ENCODE measurements at places on chromosomes 1 and 21.

GRCh38 chr21:14356746-14357145 is 26.2 kb downstream of the HSPA13 start:
- DNase-seq = no peak

- DNase-seq = no peak
Measured at GRCh38 chr1:37052120-37052519, 17.8 kb upstream of the GRIK3 start.

GRCh38 chr1:83860490-83861221 is 138.3 kb downstream of the TTLL7 start:
- DNase-seq = peak; percentile 9

DNA sequence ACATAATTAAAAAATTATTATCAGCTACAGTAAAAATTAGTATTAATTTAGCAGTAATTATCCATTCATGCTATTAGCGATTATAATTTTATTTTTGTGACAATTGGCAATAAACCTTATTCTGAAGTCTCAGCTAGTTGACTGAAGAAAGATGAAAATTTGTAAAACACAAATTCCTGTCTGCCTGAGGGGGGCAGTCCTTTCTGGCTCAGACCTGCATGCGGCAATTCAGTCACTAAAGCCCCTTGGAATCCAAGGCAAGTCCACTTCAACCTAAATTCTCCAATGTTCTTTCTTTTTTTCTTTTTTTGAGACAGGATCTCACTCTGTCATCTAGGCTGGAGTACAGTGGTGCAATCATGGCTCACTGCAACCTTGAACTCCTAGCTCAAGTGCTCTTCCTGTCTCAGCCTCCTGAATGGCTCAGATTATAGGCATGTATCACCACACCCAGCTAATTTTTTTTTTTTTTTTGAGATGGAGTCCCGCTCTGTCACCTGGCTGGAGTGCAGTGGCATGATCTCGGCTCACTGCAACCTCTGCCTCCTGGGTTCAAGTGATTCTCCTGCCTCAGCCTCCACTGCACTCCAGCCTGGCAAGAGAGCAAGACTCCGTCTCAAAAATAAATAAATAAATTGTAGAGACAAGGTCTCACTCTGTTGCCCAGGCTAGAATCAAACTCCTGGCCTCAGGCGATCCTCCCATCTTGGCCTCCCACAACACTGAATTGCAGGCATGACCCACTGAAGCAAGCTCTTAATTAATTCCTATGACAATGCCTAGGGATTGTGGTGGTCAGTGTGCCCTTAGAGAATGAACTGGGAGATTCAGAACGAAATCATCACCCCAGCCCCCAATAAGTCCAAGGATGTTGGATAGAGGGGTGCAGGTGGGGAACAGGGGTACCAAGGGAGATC is 24.2 kb upstream of the ITPKB start:
- DNase-seq = no peak

DNA sequence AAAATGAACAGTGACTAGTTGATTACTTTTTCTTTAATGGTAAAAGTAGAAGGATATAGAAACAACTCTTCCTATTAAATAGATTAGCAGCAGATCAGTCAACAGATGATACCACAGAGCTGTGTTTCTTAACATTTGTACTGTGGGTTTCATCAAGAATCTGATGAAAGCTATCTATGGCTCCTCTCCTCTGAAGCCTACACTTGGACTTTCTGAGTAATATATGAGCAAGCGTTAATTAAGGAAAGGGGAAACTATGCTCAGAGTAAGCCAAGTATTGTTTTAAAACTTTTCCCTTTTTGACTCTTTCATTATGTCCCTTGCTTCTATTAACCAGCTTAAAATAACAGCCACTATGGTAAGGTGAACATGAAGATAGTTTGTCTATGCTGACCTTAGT is 10.8 kb downstream of the ARID4B start:
- DNase-seq = no peak

DNA sequence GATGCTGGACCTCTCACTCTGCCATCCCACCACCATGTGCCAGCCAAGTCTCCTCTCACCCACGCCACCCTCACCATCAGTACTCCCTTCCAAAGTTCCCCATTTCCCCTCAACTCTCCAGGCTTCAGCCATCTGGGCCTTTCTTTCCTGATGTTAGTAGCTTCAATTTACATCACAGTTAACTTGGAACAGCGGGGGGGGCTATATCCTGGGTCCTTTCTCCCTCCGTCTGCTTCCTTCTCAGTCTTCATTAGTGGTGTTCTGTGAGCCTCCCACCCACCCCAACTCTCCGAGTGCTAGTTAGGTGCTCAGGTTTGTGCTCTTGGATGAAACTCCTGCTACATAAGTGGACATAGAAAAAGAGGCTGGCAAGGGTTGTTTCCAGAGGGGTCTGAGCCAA is 31.9 kb downstream of the KCNC4 start:
- DNase-seq = no peak

GRCh38 chr1:2240270-2241156 is 12.4 kb downstream of the SKI start:
- no peak for DNase-seq

DNA sequence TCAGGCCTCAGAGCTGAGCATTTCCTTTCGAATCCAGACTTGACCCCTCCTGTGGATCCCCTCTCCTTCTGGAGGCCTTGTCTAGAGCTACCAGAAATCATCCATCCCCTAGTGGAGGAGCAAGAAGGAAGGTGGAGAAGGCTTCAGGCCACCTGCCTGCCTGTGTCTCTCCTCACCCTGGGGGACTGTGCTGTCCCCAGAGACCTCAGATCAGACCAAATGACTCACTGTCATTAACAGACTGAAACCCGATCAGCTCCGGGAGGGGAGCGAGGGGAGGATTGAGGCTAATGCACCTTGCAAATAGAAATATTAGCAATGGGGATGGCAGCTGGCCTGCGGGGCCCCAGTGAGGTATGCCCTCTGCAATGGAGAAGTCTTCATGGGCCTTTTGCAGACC is 2.1 kb downstream of the MYBPH start:
- DNase-seq = peak; percentile 80

DNA sequence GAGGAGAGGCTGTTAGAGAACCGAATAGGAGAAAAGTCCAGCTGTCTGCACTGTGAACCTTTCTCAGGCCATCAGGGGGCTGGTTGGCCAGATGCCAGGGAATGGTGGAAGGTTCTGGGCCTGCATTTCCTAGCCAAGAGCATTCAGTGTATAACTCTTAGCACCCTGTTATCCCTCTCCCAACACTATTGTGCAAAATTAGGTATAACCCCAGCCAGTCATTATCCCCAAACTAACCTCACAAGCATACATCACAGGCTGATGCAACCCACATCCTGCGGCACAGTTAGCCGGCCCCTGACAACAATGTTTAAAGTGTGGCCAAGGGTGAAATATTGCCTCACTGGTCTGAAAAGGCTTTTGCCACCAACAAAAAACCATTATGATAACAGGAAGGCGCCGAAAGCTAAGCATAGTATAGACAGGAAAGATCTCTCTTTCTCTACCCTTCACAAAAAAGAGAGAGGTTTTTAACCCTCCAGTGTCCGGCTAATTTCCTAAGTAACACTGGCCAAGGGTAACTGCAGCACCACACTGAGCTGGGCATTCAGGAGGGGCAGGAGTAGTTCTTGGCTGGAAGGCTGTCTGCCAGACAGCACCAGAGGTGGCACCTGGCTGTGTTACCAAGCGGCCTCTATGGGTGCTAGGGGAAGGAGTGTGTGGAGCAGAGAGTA is 77.3 kb upstream of the BCAR3 start:
- DNase-seq = no peak

DNA sequence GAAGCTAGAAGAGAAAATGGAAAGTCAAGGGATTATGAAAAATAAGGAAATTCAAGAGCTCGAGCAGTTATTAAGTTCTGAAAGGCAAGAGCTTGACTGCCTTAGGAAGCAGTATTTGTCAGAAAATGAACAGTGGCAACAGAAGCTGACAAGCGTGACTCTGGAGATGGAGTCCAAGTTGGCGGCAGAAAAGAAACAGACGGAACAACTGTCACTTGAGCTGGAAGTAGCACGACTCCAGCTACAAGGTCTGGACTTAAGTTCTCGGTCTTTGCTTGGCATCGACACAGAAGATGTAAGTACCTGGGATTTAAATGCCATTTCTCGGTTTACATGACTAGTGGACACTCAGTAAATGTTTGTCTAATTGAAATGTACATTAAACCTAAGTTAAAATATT is 40.0 kb downstream of the CENPF start:
- no peak for DNase-seq

GRCh38 chr1:162878000-162878596 is 17.1 kb upstream of the CCDC190 start:
- DNase-seq = peak; percentile 65

DNA sequence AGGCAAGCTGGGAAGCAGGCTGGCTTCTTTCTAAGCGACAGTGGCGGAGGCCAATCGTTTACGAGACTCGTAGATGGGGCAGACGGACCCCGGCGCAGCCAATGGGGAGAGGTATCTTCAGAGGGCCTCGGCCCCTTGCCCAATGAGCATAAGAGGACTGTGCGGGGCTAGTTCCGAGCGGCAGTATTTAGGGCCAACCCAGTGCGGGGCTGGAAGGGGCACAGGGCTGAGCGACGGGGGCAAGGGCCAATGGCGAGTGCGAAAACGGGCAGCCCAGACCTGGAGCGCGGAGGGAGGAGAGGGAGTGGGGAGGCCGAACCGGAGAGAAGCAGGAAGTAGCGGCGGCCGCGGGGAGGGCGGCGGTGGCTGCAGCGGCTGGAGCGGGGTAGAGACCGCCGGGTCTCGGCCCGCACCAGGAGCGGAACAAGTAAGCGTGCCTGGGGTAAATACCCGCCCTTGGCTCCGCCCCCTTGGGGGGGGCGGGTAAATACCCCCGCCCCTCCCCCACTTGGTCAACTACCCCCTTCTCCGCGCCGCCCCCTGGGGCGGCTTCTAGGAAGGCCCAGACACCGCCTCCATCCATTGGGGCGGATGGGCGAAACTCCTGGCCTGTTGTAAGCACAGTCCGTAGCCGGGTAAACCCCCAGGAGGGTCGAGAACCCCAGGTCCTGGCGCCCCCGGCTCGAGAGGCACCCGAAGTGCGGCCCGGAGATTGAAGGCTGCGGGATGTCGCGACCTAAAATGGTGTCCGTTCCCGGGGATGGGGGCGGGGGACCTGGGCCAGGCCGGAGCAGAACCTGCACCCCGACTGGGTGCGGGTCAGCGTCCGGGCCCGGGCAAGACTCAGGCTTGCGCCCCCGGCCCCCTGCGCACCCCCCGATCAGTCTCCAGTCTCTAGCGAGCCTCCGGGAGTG is at the start of gene ZNF687:
Gene ZNF687 (plus strand): TSS at position 331 of the 914 bp plus-strand sequence. CDS start 3,993 bp downstream, outside the sequence.
- peak; percentile 99 for DNase-seq

DNA sequence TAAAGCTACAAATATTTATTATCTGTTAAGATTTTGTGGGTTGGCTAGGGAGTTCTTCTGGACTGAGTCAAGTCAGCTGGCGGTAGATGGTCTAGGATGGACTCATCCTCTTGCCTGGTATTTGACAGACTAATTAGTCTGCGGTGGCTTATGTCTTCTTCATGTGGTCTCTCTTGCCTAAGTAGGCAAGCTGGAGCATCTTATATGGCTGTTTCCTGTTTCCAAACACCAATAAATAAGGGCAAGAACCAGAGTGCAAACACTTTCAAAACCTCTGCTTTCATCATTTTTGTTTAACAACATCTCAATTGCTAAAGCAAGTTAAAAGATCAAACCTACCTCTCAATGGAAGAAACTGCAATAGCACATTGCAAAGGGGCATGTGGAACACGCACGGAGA is 484.8 kb downstream of the PTPRC start:
- no peak for DNase-seq

DNA sequence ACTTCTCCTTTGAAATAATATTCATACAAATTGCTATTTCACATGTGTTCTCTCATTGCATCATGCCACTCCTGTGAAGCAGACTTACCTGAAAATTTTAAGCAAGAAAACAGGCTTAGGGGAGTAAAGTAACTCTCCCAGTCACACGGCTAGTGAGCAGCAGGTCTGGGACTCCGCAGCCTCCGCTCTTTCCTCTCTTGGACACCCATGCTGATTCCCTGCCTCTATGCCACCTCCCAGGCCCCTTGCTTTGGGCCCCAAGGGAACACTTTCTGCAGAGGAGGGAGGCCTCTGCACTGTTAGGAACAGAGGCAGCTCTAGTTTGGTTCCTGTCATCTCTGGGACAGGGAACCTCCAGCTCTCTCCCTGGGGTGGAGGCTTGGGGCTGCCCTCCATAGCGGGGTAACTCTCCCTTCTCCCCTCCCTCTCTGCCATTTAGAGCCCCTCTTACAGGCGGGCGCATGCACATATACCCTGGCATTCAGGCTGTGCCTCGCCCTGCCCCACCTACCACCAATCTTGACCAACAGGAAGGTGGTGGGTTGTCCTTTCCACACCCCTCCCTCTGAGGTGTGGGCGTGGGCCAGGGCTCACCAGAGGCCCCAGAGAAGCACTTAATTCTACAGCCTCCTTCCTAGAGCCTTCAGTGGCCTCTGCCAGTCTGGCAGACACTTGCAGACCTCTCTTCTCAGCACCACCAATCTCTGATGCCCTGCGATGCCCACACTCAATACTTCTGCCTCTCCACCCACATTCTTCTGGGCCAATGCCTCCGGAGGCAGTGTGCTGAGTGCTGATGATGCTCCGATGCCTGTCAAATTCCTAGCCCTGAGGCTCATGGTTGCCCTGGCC is at the start of gene RXFP4:
Gene RXFP4 (plus strand): TSS at position 646 of the 852 bp plus-strand sequence. CDS start 72 bp downstream, at position 718.
- DNase-seq = peak; percentile 15

GRCh38 chr1:223106856-223107255 is 36.2 kb downstream of the TLR5 start:
- DNase-seq = no peak

- no peak for DNase-seq
Measured at GRCh38 chr1:67040405-67040804, 13.5 kb downstream of the SLC35D1 start.

DNA sequence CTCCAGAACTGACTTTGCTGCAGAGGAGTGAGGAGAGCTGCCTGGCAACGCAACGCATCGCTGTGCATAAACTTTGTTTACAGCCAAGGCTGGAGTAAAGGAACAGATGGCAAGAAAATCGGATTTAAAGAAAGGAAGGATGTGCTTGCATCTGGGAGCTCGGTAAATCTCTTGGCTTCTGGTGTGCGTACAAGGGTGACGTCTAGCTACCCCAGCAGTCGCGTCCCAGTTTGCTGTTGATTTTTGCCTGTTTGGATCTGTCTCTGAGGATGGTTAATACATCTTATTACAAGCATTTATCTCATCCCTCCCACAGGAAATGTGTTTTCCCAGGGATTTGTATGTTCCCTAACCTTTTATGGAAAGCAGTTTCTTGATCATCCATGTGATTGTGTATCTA is 73.3 kb upstream of the RALGPS2 start:
- DNase-seq = no peak

GRCh38 chr1:173134029-173134428 is 73.1 kb downstream of the TNFSF4 start:
- DNase-seq = no peak
